ENCODE measurements at places on chromosomes 12 and 14.

DNA sequence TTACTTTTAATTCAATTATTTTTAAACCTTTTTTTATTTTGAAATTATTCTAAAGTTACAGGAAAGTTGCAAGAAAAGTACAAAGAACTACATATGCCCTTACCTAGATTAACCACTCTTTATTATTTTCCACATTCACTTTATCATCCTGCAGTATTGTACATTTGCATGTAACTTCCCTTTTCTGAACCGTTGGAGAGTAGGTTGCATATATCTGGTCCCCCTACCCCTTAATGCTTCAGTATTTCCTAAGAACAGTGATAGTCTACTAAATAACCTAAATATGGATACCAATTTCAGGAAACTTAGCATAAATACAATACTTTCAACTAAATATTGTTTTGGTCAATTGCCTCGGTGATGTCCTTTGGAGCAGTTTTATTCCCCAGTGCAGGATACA lies 15.0 kb downstream of the G2E3 start:
- no peak for DNase-seq

DNA sequence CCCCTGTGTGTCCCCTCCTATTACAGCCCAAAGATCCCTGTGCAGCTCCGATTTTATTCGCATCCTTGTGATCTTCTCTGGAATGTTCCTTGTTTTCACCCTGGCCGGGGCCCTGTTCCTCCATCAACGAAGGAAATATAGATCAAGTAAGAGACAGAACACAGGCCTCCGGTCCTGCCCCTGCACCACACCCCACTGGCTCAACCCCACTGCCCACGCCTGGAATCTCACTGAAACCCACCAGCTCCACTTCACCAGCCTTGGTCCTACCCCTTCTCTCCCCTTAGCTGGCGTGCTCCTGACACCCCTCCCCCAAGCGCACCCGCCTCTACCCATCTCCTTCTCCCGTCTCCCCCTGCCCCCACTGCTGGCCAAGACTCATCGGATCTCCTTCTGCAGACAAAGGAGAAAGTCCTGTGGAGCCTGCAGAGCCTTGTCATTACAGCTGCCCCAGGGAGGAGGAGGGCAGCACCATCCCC lies 934 bp upstream of the TAPBPL start:
- no peak for DNase-seq

GRCh38 chr14:50600849-50601248 lies 40.9 kb downstream of the ATL1 start:
- DNase-seq = no peak

DNA sequence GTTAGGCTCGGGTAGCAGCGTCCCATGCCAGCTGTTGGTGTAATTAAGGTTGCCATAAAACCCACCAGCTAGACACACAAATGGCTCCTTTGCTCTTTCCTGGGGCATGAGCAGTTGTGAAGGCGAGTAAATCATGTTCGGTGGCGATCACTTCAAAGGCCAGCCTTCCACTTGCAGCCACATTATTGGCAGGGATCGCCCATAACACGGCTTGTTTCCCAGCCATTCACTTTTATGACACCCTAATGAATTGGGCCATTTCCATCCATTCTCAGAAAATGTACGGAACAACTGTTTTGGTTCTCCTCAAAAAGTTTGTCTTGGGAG lies 63.4 kb downstream of the BEGAIN start:
- no peak for DNase-seq
